GM13977 (cell line): ENCODE measurements at places on chromosomes 1 and 21.

- no peak for DNase-seq
Measured at GRCh38 chr1:116360429-116361173, 12.4 kb upstream of the ATP1A1 start.

- no peak for DNase-seq
Measured at GRCh38 chr1:156467385-156467784, 33.2 kb downstream of the MEF2D start.

DNA sequence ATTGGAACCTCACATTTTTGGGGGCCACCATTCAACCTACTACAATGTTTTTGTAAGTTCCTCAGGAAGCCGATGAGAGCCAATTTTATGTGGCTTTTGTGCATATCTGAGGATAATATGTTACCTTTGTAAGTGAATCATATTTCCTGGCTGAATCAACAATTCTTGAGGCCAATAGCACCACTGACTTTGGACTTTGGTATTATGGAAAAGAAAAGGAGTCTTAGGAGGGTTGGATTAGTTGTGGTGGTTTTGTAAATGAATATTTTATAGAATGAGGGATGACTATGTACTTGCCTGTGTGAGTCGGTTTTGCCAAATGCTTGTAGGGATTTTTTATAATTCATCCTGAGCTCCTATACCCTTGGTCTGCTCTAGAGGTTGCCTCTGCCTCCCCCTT is 181.5 kb upstream of the HMGB4 start:
- no peak for DNase-seq

DNA sequence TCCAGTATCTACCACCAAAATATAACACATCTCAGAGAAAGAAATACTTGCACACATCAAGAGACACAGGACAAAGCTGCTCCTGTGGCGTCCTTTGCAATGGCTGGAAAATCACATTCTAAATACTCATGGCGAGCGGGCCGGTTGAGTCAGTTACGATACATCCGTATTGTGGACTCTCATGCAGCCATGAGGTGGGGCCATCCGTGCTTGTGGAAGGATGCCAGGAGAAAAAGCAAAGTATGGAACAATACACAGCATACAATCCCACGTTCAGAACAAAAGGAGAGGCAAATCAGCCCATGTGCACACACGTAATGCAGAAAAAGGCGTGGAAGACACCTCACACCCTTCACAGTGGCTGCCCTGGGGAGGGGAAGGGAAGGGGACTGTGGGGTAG is 13.1 kb downstream of the ATP13A2 start:
- DNase-seq = no peak

GRCh38 chr1:54456361-54456760 is 50.2 kb upstream of the SSBP3 start:
- no peak for DNase-seq

DNA sequence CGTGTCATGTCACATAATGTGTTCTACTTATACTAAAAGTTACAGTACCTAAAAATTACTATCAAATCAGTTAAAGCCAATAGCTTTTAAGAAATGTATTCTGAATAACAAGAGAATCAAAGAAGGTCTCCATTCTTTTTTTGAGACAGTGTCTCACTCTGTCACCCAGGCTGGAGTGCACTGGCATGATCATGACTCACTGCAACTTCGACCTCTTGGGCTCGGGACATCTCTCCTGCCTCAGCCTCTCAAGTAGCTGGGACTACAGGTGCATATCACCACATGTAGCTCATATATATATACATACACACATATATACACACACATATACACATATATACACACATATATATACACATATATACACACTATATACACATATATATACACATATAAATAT is 20.1 kb downstream of the COP1 start:
- DNase-seq = no peak

DNA sequence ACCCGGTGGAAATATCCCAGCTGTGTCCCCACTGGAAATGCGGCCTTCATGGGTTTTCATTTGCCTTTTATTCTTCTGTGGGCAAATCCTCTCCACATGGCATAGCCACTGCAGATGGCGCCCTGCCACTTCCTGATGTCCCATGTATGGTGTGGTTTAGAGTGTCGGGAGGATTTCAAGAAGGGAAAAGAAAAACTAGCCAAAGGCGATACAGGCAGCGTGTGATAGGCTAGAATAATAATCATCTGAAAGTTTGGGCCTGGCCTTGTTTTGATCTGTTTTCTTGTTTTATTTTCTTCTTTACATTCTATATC is 123.6 kb downstream of the PEX14 start:
- DNase-seq = no peak

- DNase-seq = peak; percentile 47
Measured at GRCh38 chr1:13793088-13793730, 93.2 kb downstream of the PRDM2 start.

DNA sequence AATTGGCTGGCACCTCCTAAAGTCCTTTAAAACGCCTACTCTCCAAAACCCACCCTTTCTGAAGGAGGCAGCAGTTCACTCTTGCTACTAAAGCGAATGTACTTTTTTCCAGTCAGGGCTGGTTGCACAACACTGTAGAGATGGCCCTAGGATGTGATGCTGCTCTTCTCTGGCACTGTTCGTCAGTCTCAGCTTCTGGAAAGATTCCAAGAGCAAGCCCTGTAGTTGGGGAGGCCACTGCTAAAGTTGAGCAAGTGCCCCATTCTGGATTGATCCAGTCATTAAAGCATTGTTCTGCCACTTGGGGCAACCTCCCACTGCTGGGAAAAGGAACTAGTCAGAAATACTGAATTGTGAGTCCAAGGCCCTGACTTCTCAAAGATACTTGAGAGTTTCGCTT is 28.5 kb upstream of the KCNQ4 start:
- no peak for DNase-seq

- no peak for DNase-seq
Measured at GRCh38 chr1:11281518-11282331, 8.7 kb downstream of the UBIAD1 start.

- no peak for DNase-seq
Measured at GRCh38 chr1:203826175-203826574, 30.8 kb downstream of the ZBED6 start.

DNA sequence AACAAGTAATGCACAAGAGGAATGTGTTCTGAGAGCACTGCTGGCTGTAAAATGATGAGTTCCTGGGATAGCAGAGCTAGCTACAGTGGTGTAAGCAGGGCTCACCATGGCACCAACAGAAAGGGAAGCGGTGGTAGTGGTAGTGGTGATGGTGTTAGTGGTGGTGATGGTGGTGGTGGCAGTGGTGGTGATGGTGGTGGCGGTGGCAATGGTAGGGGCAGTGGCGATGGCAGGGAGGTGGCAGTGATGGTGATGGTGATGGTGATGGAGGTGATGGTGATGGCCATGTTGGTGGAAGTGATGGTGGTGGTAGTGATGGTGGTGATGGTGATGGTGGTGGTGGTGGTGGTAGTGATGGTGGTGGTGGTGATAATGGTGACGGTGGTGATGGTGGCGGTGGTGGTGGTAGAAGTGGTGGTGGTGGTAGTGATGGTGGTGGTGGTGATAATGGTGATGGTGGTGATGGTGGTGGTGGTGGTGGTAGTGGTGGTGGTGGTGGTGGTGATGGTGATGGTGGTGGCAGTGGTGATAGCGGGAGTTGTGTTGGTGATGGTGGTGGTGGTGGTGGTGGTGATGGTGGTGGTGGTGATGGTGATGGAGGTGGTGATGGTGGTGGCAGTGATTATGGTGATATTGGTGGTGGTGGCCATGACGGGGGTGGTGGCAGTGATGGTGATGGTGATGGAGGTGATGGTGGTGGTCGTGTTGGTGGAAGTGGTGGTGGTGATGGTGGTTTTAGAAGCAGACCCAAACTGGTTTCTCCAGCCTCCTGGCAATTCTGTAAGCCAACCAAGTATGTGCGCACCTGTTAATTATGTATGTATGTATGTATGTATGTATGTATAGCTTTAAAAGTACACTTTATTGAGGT is 254.1 kb downstream of the TRABD2B start:
- DNase-seq = no peak

- DNase-seq = no peak
Measured at GRCh38 chr1:155773221-155773620, 83.8 kb downstream of the GON4L start.

DNA sequence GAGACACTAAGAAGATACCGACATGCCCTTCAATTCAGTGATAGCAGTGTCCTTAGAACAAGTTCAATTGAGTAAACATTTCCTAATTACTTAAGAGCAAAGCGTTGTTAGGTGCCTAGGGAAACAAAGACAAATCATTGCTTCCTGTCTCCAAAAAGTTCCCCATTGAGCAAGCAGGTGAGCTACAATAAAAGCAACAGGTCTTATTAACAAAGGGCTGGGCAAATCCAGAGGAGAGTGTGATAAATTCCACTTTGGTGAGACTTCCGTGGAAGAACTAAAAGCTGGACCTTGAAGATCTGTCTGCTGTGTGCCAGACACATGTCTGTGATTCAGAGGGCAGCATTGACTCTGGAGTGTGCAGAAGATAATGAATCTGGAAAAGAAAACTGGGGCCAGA is 1.9 kb upstream of the TUT4 start:
- DNase-seq = no peak

GRCh38 chr1:118366286-118366685 is 181.3 kb upstream of the SPAG17 start:
- DNase-seq = no peak

DNA sequence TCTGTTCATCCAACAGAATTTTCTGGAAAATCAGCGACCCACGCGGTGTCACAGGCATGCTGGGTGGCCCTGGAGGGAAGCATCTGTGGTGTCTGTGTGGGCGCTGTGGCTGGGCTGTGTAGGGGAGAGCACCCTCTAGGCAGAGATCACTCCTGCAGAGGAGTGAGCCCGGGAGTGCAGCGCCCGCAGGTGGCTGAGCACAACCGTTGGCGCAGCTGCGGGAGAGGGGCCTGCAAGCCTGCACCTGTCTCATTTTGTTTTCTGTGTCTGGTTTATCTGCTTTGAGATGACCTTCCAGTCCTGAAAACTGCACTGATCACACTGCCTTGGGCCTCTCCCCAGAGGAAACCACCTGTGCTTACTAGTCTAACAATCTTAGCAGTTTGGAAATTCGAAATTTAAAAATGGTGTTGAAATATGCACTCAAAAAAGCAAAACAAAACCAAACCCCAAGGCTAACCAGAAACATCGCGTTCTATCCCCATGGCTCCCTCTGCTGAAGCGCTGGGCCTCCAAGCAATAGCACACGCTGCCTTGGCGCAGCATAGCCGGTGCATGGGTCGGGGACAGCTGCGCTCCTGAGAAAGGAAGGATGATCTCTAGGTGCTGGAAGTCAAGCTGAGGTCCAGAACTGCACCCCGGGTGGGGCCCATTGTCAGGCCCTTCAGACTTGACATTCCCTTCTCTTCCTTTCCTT is 4.8 kb downstream of the FAM3B start:
- DNase-seq = no peak

DNA sequence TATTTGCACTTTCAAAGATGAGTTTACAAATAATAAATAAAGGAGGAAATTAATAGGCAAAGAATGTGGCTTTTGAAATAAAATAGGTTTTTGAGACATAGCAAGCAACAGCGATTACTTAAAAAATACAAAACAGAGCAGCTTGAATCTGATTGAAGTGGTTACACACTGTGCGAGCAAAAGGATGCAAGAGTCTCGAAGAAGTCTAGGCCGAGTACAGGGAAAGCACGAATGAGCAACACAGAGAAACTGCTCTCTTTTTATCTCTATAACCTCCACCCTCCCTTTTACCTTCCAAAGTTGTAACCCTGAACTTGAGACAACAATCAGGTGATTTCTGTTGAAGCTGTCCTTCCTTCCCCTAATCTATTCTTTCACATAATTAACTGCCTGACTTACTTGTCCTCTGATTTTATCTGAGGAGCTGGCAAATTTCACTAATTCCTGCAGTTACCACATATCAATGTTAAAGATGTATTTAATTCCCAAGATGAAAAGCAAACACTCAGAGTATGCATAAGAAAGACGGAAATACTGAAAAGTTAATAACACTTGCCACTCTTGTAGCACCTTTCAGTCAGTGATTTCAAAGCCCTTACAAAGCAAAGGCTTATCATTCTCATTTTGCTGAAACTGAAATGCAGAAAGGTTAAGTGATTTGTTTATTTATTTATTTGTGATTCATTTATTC is 1030.1 kb downstream of the ADGRL2 start:
- DNase-seq = no peak

DNA sequence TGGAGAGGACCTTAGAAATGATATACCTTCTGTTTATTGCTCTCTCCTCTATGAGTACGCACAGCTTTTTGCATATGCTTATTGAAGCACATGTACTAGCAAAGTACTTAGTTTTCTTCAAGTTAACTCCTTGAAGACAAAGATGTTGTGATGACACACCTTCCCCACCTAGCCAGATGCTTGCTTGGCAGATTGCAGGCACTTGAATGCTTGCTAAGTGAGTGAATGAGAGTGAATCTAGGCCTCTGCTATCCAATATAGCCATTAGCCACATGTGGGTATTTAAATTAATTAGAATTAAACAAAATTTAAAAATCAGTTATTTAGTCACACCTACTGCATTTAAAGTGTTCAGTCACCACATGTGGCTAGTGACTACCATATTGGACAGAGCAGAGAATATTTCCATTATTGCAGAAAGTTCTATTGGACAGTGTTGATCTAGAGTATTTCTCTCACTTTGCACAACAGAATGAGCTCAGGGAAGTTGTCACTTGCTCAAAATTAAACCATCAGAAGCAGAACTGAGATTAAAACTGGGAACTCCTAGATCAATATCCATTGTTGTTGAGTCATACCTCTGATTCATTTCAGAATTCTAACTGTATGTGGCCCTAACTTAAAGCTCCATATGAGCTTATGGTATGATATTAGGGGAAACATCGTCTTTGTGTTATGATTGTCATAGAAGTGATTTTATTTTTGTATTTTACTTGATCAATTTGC is 8.6 kb upstream of the EEIG2 start:
- peak; percentile 30 for DNase-seq

- no peak for DNase-seq
Measured at GRCh38 chr1:5859766-5860165, 132.5 kb downstream of the NPHP4 start.

- no peak for DNase-seq
Measured at GRCh38 chr1:67224856-67225255, 58.6 kb downstream of the IL23R start.

- DNase-seq = no peak
Measured at GRCh38 chr1:82755671-82756070, 954.9 kb downstream of the ADGRL2 start.

DNA sequence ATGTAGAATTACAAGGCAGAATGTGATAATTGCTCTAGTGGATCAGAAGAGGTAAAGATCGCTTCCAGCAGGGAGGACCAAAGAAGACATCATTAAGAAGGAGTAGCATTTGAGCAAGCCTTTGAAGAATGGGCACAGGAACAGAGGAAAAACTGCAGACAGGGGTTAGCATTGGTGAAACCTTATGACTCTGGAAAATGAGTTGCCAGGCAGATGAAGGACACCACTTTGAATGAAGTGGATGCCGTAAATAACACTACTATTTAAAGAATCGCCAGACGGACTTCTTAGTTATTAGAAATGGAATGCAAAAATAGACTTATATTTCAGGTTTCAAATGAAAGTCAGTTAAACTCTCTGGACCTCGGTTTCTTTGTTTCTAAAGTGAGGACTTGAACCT is 727.7 kb downstream of the USP25 start:
- no peak for DNase-seq

- DNase-seq = no peak
Measured at GRCh38 chr1:229905652-229906051, 161.4 kb upstream of the GALNT2 start.
